ENCODE measurements at places on chromosomes 4 and X. TPM values are rescaled to one million over a fixed set of nuclear protein-coding genes. Genes with fewer than 3 reads are reported as not detected.

GEMIN8 gene
- 9.7 TPM for total RNA-seq

SPINK2 gene
- total RNA-seq: 4.4 TPM

AFF2 gene
- total RNA-seq: 4.7 TPM

MGARP gene
- 0.30 TPM for total RNA-seq

PPEF2 gene
- 0.08 TPM for total RNA-seq

IQCM gene
- not detected for total RNA-seq

SORCS2 gene
- not detected for total RNA-seq

HMX1 gene
- not detected for total RNA-seq

GPRASP1 gene
- total RNA-seq: 42.8 TPM

ZCCHC12 gene
- total RNA-seq: not detected

MAGEC2 gene
- not detected for total RNA-seq

GCNA gene
- total RNA-seq: 2.8 TPM

MSMO1 gene
- total RNA-seq: 37.9 TPM

YIPF7 gene
- total RNA-seq: not detected

POF1B gene
- total RNA-seq: 0.24 TPM

RNF150 gene
- not detected for total RNA-seq

C4orf54 gene
- not detected for total RNA-seq

ARHGAP36 gene
- total RNA-seq: not detected

ATOH1 gene
- not detected for total RNA-seq

SATL1 gene
- not detected for total RNA-seq

CTAG1B gene
- not detected for total RNA-seq

KLF8 gene
- 19.3 TPM for total RNA-seq

SPANXA1 gene
- total RNA-seq: not detected

DNA sequence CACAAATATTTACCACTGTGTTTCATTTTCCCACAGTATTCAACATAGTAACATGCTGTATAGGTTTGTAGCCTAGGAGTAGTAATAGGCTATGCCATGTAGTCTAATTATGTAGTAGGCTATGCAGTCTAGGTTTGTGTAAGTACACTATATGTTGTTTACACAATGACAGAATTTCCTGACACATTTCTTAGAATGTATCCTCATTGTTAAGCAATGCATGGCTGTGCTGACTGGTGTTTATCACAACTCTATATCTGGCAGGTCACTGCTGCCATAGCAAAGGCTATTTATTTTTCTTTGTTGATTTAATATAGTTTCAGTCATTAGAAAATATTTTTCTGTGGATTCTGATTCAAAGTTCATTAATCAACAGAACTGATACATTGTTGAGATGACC lies 108.3 kb upstream of the TEX13A start:
- DNase-seq: no peak

DNA sequence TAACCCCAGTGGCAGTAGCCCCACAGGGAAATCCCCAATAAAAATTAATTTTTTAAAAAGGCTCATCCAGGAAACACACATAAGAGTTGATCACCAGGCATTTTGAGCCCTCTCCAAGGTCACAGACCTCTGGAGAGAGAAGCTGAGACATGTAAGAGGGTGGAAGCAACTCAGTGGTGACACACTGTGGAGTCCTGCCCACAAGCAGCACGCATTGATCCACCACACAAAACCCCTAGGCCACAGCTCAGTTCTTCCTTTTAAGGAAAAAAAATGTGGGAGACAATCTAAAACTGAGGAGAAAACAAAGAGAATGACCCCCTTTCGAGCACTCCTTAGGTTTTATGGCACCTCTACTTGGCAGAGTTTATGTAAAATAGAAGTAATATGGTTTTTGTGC lies 71.7 kb upstream of the S100G start:
- DNase-seq: no peak

GRCh38 chr4:3250956-3251690 lies 2.2 kb downstream of the MSANTD1 start:
- DNase-seq: no peak

DNA sequence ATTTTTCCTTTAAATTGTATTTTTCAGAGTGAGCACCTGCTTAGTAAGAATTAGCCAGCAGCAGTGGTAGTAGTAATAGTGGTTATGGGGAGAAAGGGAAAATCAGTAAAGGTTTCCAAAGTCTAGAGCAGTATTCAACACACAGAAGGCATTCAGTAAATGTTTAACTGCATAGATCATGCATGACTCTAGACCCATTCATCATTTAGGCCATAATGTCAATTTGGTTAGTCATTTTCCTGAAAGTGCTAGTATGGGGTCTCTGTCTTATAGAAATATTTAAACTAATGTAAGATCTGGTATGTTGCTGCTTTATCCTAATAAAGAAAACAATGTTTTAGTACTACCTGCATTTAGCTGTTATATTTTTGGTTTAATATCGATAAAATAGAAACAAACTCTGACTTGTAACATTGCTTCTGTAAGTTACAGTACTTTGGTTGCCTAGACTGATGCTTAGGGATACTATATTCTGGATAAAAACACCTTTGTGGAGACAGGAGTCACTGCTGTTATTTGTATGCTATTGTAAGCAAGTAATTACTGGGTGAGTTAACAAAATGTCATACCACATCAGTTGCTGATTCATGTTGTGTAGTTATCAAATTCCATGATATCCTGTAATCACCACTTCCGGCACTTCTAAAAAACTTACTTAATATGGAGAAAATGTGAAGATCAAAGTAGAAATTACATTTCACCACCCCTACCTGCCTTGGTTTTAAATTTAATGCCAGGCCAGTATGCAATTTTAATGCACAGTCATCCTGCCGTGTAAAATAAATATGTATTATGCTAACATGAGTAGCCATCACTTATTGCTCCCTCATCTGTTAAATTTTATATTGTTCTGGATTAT lies 115.8 kb upstream of the BMPR1B start:
- no peak for DNase-seq

DNA sequence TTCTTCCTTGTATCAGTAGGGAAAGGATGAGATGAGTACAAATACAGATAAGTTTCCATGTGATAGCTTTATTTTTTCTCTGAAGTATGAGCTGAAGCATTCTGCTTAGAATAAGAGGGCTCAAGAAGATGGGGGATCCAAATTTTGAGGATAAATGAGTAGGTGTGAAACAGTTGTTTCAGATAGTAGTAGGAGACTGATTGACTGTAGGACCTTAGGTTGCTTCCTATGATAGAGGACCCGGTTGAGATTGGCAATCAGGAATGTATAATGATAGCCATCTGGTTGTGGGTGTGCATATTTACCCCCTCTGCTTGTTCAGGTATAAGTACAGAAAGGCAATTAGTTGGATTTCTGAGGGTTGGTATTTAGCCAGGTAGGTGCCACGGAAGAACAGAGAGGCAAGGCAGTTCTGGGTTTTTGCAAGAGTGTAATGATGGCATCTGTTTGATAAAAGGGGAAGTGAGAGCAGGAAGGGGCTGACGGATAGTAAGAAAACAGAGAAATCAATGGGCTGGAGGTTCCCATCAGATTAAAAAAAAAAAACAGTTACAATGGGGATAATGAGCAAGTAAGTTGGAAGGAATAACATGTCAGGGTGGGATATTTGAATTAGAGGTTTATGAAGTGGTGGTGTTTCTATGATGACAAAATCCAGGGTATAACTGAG lies 13.7 kb downstream of the OCRL start:
- no peak for DNase-seq

- peak; percentile 9 for DNase-seq
Observed at GRCh38 chr4:152606753-152607152, 70.9 kb upstream of the FBXW7 start.

DNA sequence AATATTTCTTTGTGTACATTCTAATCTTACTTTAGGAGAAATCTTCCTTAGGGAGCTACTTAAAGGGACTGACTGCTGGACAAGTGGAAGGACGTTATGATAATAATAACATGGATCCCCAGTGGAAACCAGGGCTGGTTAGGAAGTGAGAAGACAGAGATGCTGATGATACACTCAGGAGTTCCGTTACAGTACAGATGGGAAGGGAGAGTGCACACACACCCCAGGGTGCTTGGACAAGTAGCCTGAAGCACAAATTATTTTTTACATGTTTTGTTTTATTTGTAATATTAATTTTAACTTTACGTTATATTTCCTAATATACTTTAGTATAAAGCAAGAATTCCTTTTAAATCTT lies 84.1 kb downstream of the BMPR1B start:
- no peak for DNase-seq

DNA sequence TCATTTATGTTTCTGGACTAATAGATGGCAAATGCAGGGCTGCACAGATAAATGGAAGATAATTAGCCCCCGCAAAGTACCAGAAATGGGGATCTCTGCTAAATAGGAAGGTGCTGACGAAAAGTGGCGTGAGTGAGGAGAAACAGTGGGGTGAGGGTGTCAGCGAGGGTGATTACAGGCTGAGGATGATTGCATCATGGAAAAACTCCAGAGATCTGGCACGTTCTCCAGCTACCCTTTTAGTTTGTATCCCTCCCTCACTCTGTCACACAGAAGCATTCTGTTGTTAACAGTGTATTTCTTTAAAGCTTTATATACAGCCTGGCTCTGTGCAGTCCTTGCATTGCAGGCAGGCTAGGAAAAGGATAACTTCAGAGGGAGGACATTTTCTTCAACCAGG lies 309.6 kb upstream of the DDX53 start:
- no peak for DNase-seq

GRCh38 chr4:145839151-145839550 lies 99.5 kb downstream of the ZNF827 start:
- DNase-seq: no peak

GRCh38 chr4:186169945-186170802 lies 21.2 kb upstream of the CYP4V2 start:
- no peak for DNase-seq

DNA sequence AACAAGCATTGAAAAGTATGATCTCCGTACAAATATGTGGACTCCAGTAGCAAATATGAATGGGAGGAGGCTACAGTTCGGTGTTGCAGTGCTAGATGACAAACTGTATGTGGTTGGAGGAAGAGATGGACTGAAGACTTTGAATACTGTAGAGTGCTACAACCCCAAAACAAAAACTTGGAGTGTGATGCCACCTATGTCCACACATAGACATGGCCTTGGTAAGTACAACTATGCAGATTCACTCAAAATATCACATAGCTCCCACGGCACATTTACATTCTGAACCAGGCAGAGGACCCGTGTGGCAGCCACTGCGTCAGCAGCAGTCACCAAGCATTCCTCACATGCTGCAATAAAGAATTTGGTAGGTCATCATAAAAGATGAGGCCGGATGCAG lies 41.3 kb downstream of the KLHL5 start:
- no peak for DNase-seq

- no peak for DNase-seq
Observed at GRCh38 chr4:186570193-186570996, 15.0 kb upstream of the MTNR1A start.

GRCh38 chr4:54256491-54257486 lies 27.7 kb downstream of the PDGFRA start:
- no peak for DNase-seq

DNA sequence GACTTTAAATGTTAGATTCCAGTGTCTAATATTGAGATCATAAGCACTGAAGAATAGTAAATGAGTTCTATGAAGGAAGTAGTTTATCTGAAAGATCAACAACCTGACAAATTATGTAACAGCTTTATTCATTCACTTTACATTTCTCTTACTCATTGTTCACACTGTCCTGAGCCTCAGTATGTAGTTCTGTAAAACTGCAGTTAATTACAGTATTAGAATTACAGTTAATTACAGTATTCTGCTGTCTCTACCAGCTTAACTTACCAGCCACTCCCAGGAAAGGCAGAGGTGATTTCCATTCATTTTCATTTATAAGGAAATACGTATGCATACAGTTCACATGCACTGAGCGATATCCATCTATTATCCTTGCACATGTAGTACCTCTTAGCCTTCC lies 32.7 kb downstream of the NFKB1 start:
- no peak for DNase-seq

DNA sequence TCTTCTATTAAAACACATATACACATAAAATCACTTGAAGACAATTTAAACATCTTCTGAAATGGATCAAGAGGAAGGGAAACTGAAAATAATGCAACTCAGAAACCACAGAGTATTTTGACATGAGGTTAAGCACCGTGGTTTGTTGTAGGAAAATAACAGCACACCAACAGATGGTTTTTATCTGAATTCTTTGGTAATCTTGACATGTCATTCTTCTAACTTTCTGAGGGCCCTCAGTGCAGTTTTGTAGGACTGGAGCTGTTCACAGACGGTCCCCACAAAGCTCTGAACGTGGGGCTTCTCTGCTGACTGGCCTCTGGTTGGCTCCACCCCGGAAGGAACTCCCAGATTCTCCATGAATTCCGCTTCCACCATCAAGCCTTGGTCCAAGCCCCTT lies 16.0 kb upstream of the TLR8 start:
- DNase-seq: no peak

- no peak for DNase-seq
Observed at GRCh38 chr4:163697121-163697520, 202.6 kb downstream of the TMA16 start.

DNA sequence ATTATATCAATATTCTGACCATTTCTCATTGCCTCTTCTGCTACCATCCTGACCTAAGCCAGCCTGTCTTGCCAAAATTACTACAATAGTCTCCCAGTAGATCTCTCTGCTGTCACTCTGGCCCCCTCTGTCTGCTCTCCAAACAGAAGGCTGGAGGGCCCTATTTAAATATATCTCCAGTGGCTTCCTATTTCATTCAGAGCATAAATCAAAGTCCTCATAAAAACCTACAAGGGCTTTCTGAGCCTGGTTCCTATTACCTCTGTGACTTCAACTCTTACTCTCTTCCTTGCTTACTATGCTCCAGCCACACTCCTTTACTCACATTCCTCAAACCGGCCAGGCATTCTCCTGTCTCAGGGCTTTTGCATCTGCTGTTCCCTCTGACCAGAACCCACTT lies 19.0 kb downstream of the IGSF1 start:
- DNase-seq: no peak

DNA sequence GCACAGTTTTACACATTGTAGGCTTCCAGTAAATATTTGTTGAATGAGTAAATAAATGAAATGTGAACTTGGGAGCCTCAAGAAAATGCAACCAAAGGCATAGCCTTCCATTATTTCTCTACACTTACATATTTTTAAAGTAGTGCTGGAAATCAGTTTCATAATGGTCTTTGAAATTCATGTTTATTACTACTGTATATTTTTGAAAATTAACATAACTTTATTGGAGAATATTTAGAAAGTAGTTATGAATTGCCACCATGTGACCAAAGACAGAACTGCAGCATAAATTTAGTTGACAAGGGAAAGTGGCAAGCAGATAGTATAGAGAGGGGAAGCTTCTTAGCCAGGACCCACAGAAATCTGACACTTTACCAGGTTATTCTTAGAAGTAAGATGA lies 6.4 kb downstream of the TCEAL8 start:
- no peak for DNase-seq

- DNase-seq: no peak
Observed at GRCh38 chr4:4486969-4487368, 54.9 kb downstream of the STX18 start.

DNA sequence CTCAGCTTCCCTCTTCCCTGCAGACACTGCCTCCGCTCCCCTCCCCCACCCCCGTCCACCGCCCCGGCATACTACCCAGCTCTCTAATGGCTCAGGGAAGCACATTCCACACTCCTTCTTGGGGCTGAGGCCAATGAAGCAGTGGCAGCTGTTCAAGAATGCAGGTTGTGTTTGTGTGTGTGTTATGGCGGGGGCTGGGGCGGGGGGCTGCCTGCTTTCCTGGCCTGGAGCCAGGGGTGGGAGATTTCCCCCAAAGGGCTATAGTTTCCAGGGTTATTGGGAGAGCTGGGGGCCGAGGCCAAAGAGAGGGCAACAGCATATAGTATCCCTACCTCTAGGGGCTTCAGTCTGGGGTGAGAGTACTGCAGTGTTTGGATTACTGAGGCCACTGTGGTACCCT lies 149.4 kb downstream of the EFNB1 start:
- no peak for DNase-seq

- DNase-seq: no peak
Observed at GRCh38 chr4:141845901-141846300, 209.5 kb downstream of the IL15 start.
